ENCODE measurements at places on chromosomes 5 and 9.
A peak's percentile ranks its signal among the peaks of the same experiment; 100 is the strongest.

DNA sequence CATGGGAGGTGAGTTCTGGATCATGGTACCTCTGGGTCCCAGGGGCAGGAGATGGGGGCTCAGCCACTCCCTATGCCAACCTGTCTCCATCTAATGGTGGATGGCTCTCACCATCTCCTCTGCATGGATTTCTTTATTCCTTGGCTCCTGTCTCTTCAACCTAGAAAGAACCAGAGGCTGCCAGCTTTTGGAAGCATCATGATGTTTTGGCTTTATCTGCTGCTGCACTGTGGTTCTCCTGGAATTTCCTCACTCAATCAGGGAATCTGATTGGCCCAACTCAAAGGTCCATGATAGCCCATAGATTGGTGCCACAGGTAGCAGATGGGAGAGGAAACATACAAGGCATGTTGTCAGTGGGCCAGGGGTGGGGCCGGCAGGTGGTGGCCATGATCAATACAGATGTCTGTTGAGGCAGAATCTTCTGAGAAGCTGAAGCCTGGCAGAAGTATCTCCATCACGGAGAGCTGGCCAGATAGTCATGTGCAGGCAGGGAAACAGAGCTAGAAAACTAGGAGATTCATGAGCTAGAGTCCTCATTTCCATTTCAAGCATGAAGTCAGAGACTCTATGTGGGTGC is 158.2 kb downstream of the MACROH2A1 start:
- DNase-seq = no peak

GRCh38 chr9:133906932-133907910 is 84.9 kb downstream of the VAV2 start:
- no peak for DNase-seq

- DNase-seq = no peak
Observed at GRCh38 chr5:68644971-68645370, 429.4 kb downstream of the PIK3R1 start.

DNA sequence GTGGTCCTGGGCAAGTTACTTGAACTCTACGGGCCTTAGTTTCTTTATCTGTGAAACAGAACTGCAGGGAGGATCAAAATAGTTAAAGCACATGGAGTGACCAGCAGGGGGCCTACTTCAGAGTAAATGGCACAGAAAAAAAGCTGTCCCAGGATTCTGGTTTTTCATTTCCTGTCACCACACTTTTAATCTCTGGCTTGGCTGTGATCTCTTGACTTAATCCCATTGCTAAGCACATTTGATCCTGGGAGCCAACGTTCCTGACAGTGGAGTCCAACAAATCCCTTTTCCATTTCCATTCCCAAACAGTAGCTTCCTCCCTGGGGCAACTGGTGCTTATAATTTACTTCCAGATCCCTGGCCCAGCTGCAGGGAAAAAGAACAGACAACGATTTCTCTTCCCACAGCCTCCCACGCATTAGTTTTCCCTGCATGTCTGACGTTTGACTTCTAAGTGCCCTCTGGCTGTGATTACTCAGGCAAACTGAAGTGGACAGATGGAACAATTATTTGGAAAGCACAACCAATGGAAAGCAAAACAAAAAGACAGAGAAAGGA is 136.5 kb upstream of the STK32A start:
- DNase-seq = peak; percentile 28

DNA sequence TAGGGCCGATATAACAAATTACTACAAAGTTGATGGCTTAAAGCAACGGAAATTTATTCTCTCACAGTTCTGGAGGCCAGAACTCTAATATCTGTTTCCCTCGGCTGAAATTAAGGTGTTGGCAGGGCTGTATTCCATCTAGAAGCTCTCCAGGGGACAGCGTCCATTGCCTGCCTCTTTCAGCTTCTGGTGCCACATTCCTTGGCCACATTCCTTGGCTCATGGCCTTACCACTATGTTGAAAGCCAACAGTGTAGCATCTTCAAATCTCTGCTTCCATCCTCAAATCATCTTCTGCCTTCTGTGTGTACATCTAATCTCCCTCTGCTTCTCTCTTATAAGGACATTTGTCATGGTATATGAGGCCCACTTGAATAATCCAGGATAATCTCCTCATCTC is 17.2 kb downstream of the FGF10 start:
- DNase-seq = no peak

GRCh38 chr9:94745806-94746540 is 19.5 kb downstream of the AOPEP start:
- DNase-seq = no peak

DNA sequence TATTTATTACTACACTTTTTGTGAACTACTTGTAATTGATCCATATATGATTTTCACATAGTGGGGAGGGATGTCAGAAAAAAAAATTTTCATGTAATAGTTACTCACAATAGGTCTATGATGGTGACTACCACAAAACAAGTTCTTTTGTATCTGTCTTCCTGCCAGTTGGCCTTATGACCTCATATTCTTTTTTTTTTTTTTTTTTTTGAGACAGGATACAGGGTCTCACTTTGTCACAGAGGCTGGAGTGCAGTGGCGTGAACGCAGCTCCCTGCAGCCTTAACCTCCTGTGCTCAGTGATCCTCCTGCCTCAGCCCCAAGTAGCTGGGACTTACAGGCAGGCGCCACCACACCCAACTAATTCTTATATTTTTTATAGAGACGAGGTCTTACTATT is 10.9 kb downstream of the SEC24A start:
- no peak for DNase-seq
